ENCODE measurements at places on chromosomes 1 and 21. TPM values are rescaled to one million over a fixed set of nuclear protein-coding genes. Genes with fewer than 3 reads are reported as not detected.

Gene KIAA1614
- 5.6 TPM for total RNA-seq

DNA sequence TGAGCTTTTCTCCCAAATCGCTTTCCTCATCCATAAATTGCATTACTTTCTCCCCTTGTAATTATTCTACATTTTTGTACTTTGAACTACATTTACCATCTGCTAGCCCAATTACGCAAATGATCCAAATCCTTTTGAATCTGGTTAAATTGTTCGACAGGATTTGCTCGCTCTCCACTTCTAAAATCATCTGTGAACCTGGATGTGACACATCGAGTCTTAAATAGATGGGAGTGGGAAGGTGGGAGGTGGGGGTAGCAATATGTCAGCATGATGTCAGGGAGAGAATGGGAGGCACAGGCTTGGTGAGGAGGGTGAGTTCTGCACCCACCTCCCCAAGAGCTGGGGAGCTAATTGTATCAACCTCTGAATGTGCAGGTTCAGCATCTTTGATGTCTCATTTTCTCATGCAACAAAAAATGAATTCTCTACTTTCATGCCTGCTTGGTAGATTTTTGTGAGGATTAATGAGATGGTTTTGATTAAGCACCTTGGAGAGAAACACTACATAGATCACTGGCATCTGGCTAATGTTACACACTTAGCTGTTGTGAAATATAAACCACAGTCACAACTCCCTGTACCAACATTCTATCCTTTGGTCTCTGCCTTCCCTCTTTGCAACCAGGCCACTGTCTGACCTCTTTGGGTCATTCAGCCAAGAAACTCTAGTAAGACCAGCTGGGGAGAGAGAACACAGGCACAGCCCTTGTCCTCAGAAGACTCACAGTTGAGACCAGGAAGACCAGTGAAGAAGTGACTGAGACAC, 165.1 kb downstream of the DAB1 start:
- DNase-seq = no peak

DNA sequence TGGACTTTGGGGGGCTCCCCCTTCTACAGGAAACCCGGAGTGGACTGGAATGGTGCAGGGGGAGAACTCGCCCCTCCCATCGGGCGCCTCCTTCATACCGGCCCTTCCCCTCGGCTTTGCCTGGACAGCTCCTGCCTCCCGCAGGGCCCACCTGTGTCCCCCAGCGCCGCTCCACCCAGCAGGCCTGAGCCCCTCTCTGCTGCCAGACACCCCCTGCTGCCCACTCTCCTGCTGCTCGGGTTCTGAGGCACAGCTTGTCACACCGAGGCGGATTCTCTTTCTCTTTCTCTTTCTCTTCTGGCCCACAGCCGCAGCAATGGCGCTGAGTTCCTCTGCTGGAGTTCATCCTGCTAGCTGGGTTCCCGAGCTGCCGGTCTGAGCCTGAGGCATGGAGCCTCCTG, at the start of gene TNFRSF14:
Gene TNFRSF14, plus strand, starts transcription at position 95 of the 401 bp plus-strand sequence. Its CDS starts 294 bp downstream, at position 389.
- DNase-seq = peak; percentile 81

DNA sequence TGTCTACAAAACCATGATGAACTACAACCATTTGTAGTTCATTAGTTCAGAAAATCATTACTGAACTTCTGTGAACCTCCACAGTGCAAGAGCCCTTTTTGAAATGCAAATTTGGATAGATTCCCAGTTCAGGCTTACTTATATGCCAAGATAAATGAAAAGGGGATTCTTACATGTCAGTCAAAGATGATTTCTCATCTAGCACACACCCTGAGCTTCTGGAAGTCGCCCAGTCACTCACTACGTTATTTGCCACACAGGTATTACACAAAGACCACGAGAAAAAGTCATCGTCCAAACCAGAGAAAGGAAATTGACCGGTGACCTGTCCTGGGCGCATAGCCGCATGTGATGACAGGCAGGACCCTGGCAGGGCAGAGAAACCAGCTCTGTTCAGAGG, 41.8 kb downstream of the ETS2 start:
- DNase-seq = no peak

Data from ureter (tissue), 1 donor.